ENCODE measurements at places on chromosomes 5 and 9.
A peak's percentile ranks its signal among the peaks of the same experiment; 100 is the strongest.

- no peak for DNase-seq
Measured at GRCh38 chr9:94918038-94918753, 191.7 kb downstream of the AOPEP start.

- DNase-seq: no peak
Measured at GRCh38 chr5:75885321-75885720, 168.1 kb upstream of the POC5 start.

GRCh38 chr9:136808075-136808805 lies 492 bp downstream of the RABL6 start:
- DNase-seq: no peak

DNA sequence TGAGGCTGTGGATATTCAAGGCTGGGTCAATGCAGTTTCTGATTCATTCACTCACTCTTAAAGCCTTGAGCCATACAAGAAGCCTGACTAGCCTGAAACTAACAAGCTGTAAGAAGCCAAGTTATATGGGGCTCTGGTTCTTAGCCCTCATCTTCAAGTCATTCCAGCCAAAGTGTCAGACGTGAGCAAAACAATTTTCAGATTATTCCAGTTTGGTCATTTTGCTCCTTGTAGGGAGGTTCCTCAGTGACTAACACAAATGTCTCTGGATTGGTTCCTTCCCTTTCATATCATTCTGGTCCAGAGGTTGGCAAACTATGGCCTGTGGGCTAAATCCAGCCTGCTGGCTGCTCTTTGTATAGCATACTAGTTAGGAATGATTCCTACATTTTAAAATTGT lies 12.5 kb upstream of the SHOC1 start:
- no peak for DNase-seq

DNA sequence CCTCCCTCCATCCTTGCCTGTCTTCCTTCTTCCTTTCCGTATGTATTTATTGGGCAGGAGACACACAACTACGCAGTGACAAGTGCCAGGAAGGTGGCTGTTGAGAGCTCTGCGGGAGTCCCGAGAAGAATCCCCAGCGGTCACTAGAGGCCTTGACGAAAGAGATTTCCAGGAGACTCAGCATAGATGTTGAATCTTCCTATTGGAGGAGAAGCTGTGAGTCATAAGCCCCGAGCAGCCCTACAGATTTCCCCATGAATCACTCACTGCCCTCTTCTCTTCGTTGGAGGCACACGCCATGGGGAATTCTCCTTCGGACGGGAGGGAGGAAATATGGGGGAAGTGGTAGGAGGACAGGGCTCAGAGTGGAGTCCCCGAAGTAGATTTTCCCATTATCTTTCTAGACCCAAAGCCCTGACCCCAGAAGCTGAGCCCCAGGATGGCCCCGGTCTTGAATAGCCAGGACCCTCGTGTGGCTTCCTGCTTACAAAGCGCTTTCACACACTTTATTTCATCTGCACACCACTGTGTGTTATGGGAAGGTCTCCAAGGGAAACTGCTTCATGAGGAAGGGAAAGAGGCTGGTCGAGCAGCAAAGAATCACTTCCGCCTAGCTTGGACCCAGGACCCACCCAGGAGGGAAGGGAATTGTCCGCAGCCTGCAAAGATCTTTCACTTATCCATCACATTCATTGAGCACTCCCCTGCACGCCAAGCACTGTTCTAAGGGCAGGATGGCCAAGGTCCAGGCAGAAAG lies 12.7 kb downstream of the DUSP1 start:
- DNase-seq: no peak

GRCh38 chr5:140311011-140311467 lies 8.1 kb upstream of the PFDN1 start:
- no peak for DNase-seq

GRCh38 chr5:154860765-154861164 lies 2.3 kb downstream of the CNOT8 start:
- peak; percentile 26 for DNase-seq

DNA sequence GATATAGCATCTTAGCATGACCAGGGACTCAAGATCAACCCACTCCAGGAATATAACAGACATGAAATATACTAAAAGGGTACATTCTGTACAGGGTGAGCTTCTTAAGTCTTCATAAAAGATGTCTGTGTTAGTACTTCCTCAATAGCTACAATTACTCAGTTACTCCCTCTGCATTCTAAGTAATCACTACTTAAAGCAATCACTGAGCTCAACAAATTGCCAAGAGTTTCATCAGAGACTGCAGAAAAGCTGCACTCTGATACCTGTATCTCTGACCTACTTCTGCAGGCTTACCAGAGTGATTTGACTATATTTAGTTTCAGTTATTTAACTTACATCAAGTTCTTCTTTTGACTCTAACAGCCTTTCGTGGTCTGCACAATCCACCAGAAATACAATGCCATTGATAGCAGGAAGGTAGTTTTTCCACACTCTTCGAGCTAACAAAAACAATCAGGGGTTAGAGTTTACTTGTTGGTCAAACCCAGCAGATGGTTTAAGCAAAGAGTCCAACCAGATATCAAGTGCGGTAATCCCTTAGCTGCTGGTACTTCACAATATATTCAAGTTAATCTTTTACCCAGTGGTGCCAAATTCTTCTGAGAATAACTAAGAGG lies 23.3 kb downstream of the SAR1B start:
- DNase-seq: no peak

DNA sequence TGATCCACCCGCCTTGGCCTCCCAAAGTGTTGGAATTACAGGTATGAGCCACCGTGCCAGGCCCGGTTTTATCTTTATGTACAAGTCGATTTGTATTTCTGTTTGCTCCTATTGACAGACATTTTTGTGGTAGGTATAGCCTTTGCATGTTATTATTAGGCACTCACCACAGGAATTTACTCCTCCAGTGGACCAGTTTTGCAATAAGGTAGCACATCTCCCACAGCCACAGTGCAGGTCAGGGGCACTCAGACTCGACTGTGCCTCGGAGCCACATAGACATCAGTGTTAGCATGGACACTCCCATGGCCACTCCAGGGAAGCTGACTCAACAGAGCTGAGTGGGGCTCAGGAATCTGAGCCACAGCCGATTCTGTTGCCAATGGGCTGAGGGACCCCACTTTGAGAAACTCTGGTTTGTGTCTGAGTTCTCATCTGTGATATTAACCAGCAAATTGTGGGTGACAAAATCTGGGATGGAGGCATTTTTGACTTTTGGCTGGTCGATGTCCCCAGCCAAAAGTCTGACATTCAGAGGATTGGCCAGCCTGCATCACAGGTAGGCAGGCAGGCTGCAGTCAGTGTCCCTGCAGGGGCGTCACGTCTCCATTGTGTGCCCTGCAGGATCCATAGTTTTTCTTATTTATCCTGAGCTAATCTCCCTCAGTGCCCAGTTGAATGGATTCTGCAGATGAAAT lies 15.0 kb upstream of the SHB start:
- DNase-seq: no peak

- DNase-seq: no peak
Measured at GRCh38 chr9:113558632-113559502, 95.3 kb downstream of the RGS3 start.

DNA sequence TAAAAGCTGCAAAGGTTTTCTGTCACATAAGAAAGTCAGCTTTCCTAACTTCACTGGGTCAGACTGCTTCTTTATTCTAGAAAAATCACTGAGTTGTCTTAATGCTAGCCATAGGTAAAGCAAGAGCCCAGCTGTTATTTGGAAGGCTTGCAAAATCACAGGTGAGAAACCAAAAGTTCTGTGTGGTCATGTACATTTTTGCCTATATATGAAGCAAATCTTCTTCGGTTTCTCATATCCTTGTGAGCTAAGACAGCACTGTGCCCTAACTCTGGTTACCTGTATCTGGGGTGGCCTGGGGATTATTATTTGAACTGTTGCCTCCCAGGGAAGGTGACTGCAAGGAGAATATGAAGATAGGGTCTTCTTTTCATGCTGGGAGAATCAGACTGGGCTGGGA lies 444.9 kb upstream of the CLINT1 start:
- no peak for DNase-seq

DNA sequence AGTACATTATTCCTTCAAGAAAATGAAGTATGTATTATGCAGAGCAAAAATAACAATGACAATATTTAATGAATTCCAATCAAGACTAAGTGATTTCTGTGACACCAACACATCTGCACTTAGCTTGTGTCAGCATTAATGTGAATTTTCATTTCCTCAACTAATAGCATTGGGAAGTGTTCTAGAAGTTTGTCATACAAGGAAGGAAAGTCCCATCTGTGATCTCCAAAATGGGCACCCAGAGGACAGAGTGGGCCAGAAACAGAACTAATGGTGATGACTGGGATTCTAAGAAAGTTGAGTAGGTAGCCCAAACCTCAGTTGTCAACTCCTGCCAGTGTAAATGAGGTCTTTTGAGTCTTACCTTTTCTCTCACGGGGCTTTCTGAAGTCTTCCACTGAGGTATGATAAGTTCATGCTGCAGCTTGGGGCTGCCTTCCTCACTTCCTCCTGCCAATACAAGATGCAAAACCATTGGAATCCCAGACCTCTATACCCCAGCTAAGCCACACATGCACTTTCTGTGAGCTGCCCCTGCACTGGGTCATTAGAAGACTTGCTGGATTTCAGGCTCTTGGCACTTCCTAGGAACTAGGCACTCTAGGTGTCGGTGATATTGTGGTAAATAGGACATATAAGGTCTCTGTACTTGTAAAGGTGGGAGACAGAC lies 4.9 kb downstream of the ADAM19 start:
- no peak for DNase-seq

DNA sequence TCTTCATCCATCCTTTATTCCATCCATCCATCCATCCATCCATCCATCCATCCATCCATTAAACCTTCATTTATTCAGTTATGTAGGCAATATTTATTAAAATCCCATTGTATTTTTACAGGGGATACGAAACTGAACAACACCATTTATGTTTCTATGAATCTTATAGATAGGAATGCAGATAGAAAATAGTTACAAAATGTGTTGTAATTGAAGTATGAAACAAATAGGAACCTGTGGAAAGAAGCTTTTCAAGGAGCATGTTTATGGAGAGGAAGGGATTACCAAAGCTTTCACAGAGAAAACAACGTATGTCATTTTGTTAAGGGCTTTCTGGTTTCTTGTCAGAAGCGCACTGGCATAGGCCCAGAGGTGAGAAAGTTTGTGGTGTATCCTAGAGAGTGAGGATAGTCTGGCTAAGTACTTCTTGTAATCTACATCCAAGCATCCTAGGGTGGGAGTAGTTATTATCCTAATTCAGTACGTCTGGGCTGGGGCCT lies 184.0 kb downstream of the CNTLN start:
- no peak for DNase-seq

- DNase-seq: no peak
Measured at GRCh38 chr5:170562166-170562874, 58.5 kb downstream of the KCNIP1 start.

GRCh38 chr9:84759300-84759750 lies 89.8 kb downstream of the NTRK2 start:
- DNase-seq: no peak

GRCh38 chr5:172701291-172701656 lies 60.2 kb downstream of the NEURL1B start:
- DNase-seq: no peak

- no peak for DNase-seq
Measured at GRCh38 chr5:116747881-116748280, 173.3 kb upstream of the SEMA6A start.

- no peak for DNase-seq
Measured at GRCh38 chr9:13268469-13268868, 11.0 kb downstream of the MPDZ start.

DNA sequence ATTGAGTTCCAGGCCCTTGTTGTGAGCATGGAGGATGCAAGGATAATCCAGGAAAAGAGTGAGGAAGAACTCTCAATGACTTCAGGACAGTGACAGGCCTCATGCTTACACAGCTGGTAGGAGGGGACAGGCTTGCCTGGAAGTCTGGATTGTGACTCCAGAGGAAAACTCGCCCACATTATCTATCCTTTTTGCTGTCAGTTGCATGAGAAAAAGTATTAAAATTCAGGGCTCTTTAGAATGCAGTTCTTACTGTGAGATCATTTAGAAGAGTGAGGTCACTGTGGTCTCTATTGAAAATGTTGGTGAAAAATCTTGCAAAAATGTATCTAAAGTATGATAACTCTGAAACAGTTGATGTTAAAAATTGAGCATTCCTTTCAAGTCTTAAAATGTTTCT lies 30.5 kb downstream of the NTRK2 start:
- no peak for DNase-seq

GRCh38 chr9:2727966-2728613 lies 10.8 kb downstream of the KCNV2 start:
- peak; percentile 36 for DNase-seq

DNA sequence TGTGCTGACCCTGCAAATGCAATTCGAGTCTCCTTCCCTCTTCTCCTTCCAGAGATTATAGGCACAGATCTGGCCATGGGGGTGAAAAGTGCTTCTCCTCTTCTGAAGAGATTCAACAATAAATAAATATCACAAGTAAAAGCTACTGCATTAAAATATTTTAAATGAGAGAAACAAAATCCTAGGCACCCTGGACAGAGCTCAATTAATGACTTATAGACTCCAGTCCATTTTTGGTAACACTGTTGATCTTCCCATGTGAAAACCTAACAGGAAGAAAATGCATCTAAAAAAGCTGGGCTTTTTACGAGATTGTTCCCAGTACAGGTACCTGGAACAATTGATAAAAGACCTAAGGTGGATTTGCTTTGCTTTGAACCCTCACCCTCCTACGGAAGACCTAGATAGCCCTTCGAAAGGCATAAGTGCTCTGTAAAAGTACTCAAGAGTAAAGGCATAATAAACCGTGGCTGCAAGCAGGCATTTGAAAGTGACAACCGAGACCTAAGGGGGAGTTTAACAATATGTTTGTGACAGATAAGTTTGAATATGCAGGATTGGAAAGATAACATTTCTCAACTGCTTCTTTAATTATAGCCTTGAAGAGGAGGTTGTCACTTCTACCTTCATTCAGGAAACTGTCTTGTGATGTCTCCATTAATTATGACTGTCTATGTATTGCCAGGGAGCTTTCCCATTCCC lies 29.4 kb upstream of the MED10 start:
- DNase-seq: no peak

DNA sequence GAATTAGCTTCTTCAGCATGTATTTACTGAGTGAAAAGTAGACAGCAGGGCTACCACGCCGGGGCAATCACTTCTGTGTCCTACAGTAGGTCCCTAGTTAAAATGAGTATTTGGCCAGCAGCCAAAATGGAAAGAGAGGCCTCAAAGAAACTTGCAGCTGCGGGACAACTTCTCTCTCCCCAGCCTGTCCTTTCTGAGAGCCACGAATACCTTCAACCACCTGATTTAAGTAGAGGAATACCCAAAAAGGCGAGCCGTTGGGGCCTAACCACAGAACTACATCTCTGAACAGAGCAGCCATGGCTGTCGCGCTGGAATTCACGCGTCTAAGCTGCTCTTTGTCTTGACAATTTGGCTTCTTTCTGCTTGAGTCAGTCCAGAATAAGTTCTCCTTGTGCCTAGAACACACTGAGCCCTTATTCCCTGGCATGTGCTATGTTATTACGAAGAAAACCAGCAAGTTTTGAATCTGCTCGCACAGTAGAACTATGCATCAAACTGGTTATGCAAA lies 43.8 kb upstream of the GOLPH3 start:
- DNase-seq: no peak

GRCh38 chr5:115262011-115262320 lies 711 bp downstream of the PGGT1B start:
- DNase-seq: peak; percentile 63
